ENCODE measurements at places on chromosomes 7 and 10.

- DNase-seq: no peak
Measured at GRCh38 chr10:131580076-131580652, 268.6 kb upstream of the TCERG1L start.

GRCh38 chr10:124101351-124101750 lies 8.0 kb upstream of the CHST15 start:
- no peak for DNase-seq

GRCh38 chr7:34081935-34082334 lies 176.6 kb downstream of the BMPER start:
- DNase-seq: no peak

GRCh38 chr10:79187121-79187940 lies 118.6 kb downstream of the ZMIZ1 start:
- DNase-seq: no peak

GRCh38 chr7:77252506-77252905 lies 52.9 kb upstream of the FGL2 start:
- DNase-seq: no peak

DNA sequence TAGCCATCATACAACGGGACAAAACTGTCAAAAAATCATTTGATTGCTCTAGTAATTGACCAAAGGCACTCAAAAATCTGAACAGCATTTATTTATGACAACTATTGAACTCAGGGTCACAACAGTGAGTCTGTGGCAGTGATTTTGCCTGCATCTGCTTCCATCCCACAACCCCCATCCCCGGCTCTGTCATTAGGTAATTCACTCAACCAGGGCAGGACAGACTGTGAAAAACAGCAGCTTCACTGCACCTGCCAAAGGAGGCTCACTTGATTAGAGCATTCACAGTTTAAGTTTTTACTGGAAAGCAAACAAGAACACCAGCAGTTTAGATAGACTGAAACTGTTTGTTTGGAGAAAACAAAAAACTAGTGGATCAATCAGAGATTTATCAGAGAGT lies 22.2 kb downstream of the NRCAM start:
- no peak for DNase-seq

DNA sequence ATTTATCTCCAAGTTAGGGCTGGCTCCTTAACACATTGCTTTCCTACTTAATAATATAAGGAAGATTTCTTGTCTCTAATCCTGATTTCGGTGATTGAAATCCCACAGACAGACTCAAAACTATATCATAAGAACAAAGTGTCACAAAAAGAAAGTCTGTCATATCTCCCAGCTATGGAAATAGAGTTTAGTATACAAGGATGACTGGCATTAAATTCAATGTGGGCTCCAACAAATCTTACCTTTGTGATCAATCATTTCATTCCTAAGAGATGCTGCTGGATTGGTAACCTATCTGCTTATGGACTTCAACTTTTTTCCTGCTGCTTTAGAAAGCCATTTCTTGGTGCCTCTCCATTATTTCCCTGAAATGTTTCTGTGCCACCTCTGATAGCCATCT lies 39.5 kb upstream of the ZRANB1 start:
- no peak for DNase-seq

DNA sequence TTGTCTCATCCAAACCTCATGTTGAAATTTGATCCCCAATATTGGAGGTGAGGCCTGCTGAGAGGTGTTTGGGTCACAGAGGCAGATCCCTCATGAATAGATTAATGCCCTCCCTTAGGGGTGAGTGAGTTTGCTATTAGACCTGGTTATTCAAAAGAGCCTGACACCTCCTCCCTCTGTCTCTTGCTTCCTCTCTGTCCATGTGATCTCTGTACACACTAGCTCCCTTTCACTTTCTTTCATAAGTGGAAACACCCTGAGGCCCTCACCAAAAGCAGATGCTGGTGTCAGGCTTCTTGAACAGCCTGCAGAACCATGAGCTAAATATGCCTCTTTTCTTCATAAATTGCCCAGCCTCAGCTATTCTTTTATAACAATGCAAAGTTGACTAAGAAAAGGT lies 447.1 kb downstream of the MDFIC start:
- DNase-seq: no peak

DNA sequence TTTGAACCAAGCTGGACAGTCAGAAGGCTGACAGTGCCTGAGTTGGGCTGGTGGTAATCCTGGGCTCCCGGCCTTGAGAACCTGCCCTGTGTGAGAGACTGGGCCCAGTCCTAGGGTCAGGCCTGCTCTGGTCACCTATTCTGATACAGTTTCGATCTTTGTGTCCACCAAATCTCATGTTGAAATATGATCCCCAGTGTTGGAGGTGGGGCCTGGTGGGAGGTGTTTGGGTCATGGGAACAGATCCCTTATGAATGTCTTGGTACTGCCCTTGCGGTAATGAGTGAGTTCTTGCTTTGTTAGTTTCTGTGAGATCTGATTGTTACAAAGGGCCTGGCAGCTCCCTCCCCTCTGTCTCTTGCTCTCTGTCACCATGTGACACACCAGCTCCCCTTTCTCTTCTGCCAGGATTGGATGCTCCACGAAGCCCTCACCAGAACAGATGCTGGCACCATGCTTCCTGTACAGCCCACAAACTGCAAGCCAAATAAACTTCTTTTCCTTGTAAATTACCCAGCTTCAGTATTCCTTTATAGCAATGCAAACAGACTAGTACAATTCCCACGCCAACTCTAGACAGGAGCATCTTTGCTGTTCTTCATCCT lies 111.8 kb upstream of the ZNF438 start:
- no peak for DNase-seq

- no peak for DNase-seq
Measured at GRCh38 chr7:73844848-73845460, 2.6 kb upstream of the METTL27 start.

- DNase-seq: no peak
Measured at GRCh38 chr10:70765794-70766594, 19.2 kb downstream of the TBATA start.

DNA sequence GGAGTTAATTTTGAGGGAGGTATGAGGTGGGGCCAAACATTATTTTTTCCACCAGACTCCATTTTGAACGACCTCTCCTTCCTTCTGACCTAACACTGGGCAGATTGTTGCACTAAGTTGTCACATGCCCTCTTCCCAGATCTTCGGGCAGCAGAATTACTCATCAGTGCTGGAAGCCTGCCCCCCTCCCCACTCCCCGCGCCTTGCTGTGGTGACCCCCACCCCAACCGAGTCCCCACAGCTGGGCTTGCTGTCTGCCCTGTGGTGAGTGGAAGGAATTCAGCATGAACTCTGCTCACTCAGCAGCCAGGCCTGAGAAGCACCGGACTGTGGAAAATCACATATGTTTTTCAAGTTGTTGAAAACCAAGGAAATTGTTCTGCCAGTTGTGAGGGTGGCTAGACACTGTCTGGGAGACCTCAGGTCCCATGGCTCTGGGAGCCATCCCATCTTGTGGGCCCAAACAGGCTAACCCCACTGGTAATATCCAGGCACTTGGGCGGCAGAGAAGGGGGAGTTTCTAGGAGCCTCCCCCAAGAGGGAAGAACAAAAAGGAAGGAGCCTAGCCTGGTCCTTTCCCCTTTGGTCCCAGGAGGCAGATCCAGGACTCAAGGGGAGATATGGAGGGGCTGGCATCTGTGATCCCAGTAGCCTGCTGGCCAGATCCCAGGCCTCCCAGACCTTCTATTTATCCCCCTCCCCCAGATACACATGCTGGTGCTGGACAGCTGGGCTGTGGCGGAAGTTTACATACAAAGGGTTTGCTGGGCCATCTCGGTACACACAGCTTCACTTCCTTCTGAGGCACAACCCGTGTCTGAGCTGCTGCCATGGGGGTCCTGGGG lies 3.5 kb upstream of the AEBP1 start:
- no peak for DNase-seq

DNA sequence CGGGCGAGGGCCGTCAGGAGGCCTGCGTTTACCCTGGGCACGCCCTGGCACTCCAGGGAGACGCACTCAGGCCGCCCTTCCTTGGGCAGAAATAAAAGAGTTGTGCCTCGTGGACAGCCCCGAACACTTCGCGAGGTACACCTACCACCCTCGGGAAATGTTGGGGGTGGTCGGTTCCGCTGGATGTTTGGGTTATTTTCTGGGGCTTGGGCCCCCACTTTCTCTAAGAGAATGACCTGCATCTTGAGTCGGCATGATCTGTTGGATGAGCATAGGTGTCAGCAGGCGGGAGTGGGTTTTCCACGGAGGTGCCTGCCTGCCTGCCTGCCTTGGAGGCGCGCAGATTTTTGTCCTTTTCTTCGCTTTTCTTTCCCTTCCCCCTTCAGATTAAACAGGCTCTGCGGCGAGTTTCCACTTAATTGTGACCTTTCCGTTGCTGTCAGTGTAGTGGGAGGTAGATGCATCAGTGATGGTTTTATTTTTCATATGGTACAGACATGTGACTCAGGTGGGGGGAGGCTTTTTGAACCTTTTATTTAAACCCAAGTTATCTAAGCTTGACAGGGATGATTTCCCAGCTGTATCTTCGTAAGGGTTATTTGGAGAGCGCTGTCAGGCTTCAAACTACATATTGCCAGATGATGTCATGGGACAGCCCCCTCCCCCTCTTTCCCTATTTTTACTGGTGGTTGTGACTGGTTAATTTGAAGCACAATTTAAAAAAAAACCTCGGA lies 661 bp downstream of the HECTD2 start:
- DNase-seq: peak; percentile 15

DNA sequence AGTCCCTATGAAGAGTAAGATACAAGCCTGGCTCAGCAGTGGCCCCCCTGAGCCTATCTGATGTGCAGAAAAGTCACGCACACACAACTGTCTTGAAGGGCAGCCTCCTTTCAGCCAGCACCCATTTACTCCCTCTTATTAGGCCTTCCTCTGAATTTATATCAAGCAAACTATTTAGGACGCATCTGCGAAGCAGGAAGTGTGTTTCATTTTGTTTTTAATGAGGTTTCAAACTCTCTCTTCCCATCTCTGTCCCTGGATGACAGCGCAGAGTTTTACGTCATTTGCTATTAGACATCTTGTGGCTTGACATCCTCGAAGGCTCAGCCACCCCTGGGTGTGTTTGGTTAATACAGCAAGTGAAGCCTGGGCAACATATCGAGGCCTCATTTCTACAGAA lies 79.5 kb downstream of the CUX1 start:
- DNase-seq: no peak

DNA sequence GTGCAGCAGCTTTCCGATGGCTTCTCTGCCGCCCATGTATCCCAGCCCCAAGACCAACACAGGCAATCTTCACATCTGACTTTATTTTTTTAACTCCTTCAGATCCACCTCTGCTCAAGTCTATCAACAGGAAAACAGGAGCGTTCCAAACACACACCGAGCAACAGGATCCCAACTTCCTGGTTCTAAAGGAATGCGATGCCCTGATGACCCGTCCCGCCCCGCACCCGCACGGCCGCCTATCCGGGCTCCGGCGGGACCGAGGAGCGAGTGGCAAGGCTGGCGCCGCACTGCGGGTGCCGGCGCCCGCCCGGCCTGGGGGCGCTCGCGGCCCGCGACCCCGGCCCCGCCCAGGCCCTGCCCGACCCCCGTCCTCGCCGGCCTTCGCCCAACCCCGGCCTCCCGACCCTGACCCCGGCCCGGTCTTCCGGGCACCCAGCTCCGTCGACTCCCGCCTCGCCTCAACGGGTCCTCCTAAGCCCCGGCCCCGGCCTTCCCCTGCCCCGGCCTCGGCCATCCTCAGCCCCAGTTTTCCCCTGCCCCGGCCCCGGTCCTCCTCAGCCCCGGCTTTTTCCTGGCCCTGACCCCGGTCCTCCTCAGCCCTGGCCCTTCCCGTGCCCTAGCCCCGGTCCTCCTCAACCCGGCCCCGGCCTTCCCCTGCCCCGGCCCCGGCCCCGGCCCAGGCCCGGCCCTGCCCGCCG lies 730 bp downstream of the LARP4B start:
- DNase-seq: peak; percentile 13

GRCh38 chr7:84188786-84189405 lies 5.7 kb downstream of the SEMA3A start:
- DNase-seq: no peak

GRCh38 chr7:156430109-156430508 lies 210.5 kb upstream of the RNF32 start:
- no peak for DNase-seq

GRCh38 chr7:22447008-22447407 lies 53.0 kb downstream of the STEAP1B start:
- no peak for DNase-seq

DNA sequence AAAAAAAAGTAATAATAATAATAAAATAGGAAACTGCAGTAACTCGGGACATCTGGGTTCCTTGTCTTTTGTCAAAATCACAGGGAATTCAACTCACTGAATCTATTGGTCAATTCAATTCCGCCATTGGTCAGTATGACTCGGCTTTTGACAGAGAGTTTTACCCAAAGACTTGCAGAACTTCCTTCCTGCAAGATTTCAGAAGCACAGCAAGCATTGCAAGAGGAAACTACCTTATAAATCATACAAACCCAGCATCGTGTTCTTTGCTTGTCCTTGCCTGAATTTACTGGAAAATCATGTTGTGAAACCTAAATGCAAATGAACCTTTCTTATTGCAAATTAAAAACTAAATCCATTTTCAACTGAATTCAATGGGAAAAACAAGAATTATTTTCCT lies 15.5 kb downstream of the KLF6 start:
- no peak for DNase-seq

DNA sequence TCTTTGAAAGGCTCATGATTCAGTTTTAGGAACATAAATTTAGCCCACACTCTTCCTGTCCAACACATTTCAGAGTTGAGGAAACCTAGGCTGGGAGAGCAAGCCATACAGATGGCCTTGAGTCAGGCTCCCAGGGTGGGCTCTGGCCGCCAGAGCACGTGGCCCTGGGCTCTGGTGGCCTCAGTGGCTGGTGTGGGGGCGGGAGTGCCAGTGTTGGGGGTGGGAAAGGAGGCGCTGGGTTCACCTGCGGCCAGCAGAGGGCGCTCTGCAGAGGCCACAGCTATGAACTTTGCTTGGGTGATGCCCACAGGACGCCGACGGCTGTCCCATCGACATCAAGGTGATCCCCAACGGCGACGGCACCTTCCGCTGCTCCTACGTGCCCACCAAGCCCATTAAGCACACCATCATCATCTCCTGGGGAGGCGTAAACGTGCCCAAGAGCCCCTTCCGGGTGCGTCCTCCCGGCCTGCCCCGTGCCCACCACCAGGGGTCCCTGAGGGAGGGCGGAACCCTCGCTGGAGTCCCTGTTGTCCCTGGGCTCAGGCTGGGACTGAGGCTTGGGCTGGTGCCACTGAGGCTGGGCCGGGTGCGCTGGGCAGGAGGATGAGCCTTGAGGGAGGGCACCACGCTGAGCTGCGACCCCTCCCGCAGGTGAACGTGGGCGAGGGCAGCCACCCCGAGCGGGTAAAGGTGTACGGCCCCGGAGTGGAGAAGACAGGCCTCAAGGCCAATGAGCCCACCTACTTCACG lies 11.9 kb downstream of the FLNC start:
- no peak for DNase-seq

GRCh38 chr7:22115689-22116088 lies 170.0 kb upstream of the CDCA7L start:
- DNase-seq: no peak
